ENCODE measurements at places on chromosomes 11 and 22.

DNA sequence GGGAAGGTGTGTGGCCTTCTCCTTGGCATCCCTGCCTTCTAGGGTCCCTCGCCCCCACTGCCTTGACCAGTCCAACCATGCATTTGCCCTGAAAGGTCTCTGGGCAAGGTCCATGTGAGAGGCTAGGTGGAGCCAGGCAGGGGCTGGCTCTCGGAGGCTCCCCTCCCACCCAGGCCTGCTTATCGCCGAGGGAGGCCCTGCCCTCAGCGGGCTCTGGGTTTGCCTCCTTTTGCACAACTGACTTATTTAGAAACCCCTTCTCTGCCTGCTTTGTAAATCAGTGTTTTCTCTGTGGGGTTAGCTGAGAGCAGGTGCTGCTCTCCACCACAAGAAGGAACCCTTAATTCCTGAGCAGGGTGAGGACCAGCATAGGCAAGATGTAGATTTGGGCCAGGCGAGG, 47.7 kb downstream of the CD82 start:
- DNase-seq, result peak; percentile 58

DNA sequence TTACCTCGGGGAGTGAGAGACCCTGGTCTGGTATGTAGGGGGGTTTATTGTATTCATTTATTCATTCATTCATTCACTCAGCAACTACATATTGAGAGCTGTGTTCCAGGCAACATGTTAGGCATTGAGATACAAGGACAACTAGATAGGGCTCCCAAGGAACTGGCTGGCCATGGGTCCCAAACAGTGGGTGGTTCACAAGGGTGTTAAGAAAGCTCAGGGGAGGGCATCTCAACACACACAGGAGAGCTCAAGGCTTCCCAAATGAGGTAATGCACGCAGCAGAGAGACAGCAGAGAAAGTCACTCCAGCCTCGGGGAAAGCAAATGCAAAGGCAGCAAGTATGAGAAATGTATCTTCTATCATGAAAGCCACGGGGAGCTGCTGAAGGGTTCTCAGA, 51.8 kb downstream of the BTG4 start:
- DNase-seq, result no peak

GRCh38 chr11:8086001-8086479, 5.0 kb downstream of the TUB start:
- DNase-seq, result no peak

- no peak for DNase-seq
Measured at GRCh38 chr11:3010004-3010403, 17.9 kb upstream of the NAP1L4 start.

DNA sequence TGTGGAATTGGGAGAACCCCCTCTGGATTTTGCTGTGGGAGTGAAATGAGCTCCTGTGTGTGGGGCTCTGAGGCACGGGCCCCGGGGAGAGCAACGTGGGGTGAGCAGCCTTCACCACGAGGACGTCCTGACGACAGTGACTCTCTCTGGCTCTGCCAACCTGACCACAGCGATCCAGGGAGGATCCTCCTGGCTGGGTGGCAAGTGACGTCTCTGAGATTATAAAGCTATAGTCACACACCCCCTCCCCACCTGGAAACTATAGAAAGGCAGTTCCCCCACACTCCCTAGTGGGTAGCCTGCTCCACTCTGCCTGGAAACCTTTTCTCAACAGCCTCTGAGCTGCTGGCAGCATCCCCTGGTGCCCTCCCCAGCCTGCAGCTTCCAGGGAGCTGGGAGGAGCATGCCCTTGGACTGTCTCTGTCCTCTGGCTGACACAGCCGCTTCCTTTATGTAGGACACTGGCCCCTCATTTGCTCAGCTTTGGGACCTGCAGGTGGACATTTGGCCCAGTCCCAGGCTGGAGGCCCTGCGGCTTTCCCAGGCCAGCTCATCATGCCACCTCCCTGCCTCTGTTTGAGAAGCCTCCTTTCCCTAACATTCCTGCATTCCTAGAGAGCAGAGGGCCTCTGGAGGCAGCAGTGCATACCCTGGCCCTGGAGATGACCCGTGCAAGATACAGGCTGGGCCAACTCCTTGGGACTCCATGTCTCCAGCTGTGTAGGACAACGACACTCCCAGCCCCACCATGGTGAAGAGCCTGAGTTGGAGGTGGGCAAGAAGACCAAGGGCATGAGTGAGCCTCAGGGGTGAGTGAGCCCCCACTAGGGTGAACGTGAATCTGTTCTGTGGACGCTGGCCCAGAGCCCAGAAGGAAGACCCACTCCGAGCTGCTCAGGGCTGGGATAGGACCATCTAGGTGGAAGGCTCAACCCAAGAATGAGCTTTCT, 314.0 kb downstream of the NTM start:
- DNase-seq, result no peak

Measured in GM12865 (cell line).